ENCODE measurements at places on chromosomes 7 and 10.
A peak's percentile ranks its signal among the peaks of the same experiment; 100 is the strongest.

- DNase-seq = no peak
Observed at GRCh38 chr10:131555406-131555805, 243.9 kb upstream of the TCERG1L start.

DNA sequence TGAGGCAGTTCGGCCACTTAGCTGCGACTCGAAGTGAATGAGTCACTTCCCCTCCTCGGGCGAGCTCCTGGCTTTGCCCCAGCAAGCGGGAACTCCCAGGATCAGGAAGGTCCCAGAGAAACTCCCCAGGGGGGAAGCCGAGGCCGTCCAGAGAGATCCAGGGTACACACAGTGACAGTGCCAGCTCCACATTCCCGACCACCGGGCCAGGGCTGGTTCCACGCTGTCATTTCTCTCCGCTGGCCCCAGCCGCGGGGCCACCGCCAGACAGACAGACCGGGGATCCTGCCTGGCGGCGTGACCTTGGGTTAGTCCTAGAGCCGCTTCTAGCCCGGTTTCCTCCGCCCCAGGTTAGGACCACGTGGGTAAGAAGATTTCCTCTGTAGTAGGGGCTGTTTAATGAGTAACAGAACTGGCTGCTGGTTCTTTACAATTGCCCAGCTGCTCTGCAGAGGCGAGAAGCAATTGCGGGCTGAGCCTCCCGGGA, 463 bp upstream of the UPP1 start:
- DNase-seq = peak; percentile 29

GRCh38 chr10:61316676-61317265, 136.4 kb downstream of the TMEM26 start:
- DNase-seq = no peak

DNA sequence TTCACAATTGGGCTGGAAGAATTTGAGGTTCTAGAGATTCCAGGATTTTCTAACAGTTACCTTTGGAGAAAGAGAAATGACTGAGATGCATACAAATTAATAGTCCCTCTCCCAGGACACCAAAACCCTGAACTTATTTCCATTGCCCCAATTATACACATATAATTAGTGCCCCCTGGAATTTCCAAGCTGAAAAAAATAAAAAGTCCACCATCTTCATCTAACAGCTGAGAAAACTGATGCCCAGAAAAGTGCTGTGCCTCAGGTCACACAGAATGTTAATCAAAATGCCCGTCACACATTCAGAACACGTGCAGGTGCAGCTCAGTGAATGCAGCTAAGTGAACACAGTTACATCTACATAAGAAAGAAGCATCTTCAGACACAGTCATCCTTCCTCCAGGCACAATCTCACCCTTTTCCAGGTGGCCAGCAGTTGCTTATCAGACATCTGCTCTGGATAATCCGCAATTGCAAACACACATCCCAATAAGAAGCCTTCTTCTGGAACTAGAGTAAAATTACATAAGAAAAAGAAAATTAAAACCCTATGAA, 35.4 kb downstream of the PAXIP1 start:
- DNase-seq = no peak

- no peak for DNase-seq
Observed at GRCh38 chr10:94578790-94579189, 33.2 kb downstream of the HELLS start.

GRCh38 chr7:157527686-157528085, 190.9 kb downstream of the DNAJB6 start:
- no peak for DNase-seq

DNA sequence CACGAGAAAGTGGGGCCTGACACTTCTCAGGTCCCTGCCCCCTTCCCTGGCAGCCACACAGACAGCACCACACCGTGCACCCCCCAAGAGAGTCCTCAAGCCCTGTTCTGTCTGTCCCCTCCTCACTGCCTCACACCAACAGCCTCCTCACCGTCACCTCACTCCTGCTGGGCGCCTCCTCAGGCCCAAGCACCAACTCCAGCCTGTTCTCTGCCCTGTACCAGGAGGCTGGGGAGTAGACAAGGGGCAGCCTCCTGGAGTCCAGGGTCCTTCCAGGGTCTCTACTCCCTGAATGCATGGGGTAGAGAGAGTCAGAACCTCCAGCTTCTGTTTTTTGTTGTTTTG, 26.9 kb upstream of the ELN start:
- DNase-seq = no peak

GRCh38 chr10:123858907-123859652, 32.5 kb downstream of the CPXM2 start:
- DNase-seq = no peak

- DNase-seq = no peak
Observed at GRCh38 chr7:144255471-144255897, 9.1 kb downstream of the OR2A7 start.

- DNase-seq = no peak
Observed at GRCh38 chr7:51847461-51848134, 531.0 kb upstream of the COBL start.

DNA sequence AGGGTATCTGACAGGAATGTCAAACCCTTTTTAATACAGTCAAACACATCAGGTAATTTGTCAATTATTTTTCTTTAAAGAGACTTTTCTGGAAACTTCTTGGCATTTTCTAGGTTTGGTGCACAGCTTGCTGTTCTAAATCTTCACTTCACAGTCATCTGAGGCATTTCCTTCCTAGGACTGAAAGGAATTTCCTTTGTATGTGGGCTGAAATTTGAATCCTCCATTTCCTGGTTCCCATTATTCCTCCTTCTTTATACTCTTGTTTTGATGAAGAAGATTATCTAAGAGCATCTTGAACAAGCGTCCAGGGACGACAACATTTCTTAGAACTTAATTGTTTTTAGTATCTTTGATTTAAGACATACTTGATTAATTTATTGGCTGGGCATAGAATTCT, 24.9 kb downstream of the CALD1 start:
- DNase-seq = no peak

- DNase-seq = no peak
Observed at GRCh38 chr10:80465451-80465835, 11.3 kb downstream of the TSPAN14 start.

DNA sequence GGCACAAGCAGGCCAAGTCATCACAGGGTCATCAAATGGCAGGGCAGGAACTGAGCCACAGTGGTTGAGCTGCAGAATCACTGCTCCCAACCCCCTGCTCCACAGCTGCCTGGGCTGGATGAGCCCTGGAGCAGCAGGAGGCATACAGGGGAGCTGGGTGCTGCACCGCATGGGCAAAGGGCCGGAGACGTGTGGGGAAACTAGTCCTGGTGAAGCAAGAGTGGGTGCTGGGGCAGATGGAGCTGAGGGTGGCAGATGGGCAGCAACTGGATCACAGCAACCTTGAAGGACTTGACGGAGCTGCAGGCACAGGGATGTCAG, 16.0 kb upstream of the VOPP1 start:
- no peak for DNase-seq

DNA sequence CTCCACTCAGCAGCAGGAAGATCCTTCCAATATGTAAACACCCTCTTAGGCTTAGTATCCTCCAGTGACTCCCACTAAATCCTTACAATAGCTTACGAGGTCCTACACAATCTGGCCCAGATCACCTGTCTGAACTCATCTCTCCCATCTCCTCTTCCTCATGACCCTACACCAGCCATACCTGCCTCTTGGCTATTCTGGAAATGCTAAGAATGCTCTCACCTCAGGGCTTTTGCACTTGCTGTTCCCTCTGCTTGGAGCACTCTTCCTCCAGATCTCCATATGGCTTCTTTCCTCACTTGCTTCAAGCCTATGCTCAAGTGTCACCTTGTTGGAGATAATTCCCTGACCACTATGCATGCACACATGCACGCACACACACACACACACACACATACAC, 50.8 kb upstream of the FRMD4A start:
- no peak for DNase-seq

DNA sequence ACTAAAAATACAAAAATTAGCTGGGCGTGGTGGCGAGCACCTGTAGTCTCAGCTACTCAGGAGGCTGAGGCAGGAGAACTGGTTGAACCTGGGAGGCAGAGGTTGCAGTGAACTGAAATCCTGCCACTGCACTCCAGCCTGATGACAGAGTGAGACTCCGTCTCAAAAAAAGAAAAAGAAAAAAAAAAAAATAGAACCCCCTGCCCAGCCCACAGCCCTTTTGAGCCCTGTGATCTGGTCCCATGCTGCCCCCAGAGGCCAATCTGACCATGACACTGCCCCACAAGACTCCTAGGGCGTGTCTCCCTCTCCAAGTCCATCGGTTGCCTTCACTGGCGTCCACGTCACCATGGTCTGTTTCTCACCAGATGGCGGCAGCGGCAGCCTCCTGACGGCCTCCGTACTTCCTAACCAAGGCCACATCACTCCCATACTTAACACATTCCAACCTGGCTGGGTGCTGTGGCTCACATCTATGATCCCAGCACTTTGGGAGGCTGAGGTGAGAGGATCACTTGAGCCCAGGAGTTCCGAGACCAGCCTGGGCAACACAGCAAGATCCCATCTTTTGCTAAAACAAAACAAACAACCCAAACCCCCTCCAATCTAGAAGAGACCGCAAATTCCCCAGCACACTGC, 18.0 kb downstream of the STX1A start:
- no peak for DNase-seq

- DNase-seq = no peak
Observed at GRCh38 chr10:69646185-69647060, 16.4 kb downstream of the FAM241B start.

- DNase-seq = peak; percentile 30
Observed at GRCh38 chr10:87598700-87599099, 61.0 kb upstream of the PAPSS2 start.

DNA sequence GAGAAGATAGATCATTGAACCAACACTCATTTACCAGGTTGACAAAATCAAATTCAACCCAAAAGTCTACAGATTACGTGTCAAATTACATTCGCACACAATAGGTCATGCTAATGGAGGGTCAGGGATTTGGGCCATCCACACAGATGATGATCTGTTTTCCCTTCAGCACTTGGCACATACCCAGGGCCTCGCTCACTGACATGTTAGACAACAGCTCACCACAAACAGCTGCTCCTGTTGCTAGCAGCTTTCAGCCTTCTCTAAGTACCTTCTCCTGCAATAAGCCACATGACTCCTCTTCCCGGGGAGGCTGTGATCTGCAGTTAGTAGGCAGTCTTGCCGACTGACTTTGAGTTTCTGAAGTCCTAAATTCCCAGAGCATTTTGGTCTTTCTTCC, 18.4 kb downstream of the NKX2-3 start:
- peak; percentile 20 for DNase-seq

DNA sequence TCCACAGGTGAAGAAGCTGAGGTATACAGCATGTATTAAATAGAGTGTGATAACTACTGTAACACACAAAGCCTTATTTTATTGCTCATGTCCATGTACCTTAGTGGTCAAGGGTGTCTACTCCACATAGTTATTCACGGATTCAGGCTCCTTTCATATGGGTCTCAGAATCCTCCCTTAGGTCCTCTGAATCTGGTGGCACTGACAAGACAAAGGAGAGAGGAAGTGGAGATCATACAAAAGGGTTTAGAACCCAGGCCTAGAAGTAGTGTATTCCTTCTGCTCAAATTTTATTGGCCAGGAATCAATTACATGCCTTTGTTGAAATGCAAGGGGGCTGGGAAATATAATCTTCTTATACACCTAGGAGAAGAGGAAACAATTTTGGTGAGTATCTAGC, 164.6 kb downstream of the PTEN start:
- DNase-seq = no peak

GRCh38 chr7:155532792-155533119, 13.6 kb downstream of the CNPY1 start:
- DNase-seq = peak; percentile 13

DNA sequence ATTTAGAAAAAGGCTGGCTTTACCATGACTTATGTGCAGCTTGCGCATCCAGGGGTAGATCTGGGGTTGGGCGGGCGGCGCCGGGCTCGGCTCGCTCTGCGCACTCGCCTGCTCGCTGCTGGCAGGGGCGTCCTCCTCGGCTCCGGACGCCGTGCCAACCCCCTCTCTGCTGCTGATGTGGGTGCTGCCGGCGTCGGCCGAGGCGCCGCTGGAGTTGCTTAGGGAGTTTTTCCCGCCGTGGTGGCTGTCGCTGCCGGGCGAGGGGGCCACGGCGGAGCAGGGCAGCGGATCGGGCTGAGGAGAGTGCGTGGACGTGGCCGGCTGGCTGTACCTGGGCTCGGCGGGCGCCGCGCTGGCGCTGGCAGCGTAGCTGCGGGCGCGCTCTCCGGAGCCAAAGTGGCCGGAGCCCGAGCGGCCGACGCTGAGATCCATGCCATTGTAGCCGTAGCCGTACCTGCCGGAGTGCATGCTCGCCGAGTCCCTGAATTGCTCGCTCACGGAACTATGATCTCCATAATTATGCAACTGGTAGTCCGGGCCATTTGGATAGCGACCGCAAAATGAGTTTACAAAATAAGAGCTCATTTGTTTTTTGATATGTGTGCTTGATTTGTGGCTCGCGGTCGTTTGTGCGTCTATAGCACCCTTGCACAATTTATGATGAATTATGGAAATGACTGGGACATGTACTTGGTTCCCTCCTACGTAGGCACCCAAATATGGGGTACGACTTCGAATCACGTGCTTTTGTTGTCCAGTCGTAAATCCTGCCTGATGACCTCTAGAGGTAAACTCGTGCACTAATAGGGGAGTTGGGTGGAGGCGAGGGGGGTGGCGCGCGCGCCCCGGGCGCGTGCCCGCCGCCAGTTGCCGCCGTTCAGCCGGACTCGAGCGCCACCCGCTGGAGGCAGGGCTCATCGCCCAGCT, at the start of gene HOXA5:
Gene HOXA5 (minus strand): TSS at position 659 of the 927 bp plus-strand sequence. CDS start 74 bp downstream, at position 585.
- DNase-seq = no peak

- DNase-seq = no peak
Observed at GRCh38 chr7:32336726-32337125, 153.5 kb downstream of the LSM5 start.

- DNase-seq = no peak
Observed at GRCh38 chr7:113832196-113832745, 86.5 kb downstream of the PPP1R3A start.

DNA sequence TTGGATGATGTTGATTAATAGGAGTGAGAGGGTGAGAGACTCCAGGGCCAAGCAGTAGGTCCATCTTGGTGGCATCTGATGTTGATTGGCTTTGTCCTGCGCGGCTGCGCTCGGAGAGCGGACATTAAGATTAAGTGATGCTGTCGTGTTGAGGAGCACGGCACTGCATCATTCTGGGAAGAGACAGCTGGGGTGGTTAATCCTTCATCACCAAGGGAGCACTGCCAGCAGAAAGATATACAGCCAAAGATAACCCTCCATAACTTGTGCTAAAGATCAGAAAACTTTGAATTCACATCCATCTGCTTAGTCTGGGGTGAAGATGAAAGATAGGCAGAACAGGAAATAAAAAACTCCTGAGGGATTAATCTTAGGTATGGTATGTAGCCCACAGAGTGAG, 208.3 kb downstream of the LRMDA start:
- no peak for DNase-seq

GRCh38 chr10:133142523-133143199, 17.4 kb upstream of the KNDC1 start:
- DNase-seq = no peak

DNA sequence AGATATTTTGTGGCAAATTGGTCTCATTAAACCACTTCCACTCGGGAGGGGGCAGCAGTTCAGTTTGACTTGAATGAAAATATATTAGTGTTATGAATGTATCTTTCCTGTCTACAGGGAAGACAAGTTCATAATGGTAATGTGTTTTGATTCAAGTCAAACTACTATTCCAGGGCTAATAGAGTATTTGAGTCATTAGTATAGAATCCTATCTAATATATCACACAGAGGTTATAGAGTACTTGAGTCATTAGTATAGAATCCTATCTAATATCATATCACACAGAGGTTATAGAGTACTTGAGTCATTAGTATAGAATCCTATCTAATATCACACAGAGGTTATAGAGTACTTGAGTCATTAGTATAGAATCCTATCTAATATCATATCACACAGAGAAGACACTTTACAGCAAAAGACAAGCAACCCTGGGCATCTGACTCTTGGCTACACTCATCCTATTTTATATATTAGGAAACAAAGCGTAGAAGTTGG, 199.7 kb upstream of the MAGI2 start:
- no peak for DNase-seq
